ENCODE measurements at places on chromosomes 16 and 17.

- DNase-seq: no peak
These were observed 18.1 kb downstream of the PIPOX start for GRCh38 chr17:29061036-29061435.

DNA sequence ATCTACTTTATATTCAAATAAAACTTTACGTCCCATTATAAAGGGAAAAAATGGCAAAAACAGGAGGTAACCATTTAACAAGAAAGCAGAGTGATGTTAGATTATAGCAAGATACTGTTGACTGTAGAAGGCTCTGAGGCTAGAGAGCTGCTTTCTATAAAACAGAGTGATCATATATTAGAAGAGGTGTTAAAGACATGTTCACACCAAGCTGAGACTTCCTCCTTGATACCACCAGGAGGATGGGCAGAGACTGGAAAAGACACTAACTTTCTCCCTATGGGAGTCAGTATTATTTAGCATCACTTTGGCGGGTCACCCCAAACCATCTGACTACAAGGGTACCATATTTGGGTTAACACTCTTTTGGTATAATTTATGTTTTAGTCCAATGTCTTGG, 687 bp upstream of the CIITA start:
- DNase-seq: no peak

DNA sequence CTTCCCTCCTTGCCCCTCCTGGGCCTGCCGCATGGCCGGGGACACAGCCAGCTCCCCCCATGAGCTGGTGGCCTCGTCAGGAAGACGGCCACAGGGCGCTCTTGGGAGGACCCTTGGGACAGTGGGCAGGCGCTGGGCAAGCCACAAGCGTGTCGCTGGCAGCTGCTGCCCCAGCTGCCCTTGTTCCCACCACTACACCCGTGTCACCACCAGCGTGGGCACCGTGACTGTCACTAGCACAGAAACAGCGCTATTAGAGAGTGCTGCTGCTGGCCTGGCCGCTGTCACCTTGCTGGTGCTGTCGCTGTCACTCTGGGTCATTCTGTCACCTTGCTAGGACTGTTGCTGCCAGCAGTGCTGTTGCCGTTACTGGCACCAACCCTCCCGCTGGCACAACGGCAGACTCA, 47.2 kb downstream of the ZFPM1 start:
- DNase-seq: no peak

DNA sequence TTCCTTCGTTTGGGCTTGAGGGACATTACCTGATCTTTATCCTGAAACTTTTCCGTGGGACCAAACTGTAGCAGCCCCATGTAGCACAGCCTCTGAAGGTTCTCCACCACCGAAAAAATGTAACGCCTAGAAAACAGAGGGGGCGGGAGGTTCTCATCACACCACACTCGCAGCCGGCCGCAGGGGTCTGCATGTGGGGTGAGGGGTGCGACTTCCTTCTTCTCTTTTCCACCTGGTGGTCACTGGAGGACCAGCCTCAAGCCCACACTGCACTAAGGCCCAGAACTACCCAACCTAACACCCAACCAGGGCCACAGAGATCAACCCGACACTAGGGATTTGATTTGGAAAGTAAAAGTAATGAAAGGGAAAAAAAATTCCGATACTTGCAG, 57.1 kb downstream of the GTF3C1 start:
- DNase-seq: no peak

GRCh38 chr17:17725752-17726457, 44.6 kb downstream of the RAI1 start:
- no peak for DNase-seq

DNA sequence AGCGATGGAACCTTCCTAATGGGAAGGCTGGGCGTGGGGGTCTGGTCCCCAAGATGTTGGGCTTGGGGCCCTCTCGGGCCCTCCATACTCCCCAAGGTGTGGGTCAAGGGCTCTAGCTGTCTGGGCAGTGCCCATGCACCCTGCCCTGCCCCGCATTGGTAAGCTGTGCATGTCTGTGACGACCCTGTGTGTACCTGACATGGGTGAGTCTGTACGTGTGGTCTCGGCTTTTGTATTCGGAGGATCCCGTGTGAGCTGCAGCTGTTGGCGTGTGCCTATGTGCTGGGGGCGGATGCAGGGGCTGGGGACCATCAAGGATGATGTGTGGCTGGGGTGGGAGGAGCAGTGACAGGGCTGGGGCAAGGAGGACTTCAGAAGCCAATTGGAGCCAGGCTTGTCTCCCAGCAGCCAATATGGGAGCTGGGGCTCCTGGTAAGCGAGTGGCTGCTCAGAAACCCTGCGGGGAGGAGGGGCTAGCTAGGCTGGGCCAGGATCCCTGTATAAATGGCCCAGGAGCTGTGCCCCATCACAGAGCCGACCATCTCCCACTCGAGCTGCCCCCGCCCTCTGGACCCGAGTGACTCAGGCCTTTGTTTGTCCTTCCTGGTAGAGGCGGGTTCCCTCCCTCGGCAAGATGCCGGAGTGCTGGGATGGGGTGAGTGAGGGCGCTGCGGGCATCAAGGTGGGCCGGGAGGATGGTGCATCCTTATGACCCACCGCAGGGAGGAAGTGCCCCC, at the start of gene NDRG4:
TSS of gene NDRG4 (plus strand) at position 529 of the 737 bp plus-strand sequence. CDS start at position 635, 106 bp downstream.
- DNase-seq: peak; percentile 88

- no peak for DNase-seq
These were observed 47.9 kb downstream of the RABEP1 start for GRCh38 chr17:5329784-5330557.

- DNase-seq: no peak
These were observed 76.4 kb downstream of the ANKRD11 start for GRCh38 chr16:89413811-89414585.

DNA sequence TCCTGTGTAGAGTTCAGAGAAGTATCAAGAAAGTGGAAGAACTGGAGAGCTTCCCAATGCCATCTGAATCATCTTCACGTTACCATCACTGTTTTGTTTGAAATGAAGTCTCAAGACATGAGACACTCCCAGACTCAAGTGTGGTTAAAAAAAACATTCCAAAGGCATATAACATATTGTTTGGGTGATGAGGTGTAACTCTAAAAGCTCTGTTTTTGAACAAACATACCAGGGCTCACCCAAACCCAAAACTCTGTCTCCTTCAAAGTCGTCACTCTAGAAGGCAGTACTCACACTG, 6.3 kb upstream of the ZCCHC14 start:
- no peak for DNase-seq

GRCh38 chr17:64502809-64503208, 3.3 kb downstream of the DDX5 start:
- DNase-seq: no peak

- no peak for DNase-seq
These were observed 553.3 kb upstream of the CDH11 start for GRCh38 chr16:65675161-65675560.

DNA sequence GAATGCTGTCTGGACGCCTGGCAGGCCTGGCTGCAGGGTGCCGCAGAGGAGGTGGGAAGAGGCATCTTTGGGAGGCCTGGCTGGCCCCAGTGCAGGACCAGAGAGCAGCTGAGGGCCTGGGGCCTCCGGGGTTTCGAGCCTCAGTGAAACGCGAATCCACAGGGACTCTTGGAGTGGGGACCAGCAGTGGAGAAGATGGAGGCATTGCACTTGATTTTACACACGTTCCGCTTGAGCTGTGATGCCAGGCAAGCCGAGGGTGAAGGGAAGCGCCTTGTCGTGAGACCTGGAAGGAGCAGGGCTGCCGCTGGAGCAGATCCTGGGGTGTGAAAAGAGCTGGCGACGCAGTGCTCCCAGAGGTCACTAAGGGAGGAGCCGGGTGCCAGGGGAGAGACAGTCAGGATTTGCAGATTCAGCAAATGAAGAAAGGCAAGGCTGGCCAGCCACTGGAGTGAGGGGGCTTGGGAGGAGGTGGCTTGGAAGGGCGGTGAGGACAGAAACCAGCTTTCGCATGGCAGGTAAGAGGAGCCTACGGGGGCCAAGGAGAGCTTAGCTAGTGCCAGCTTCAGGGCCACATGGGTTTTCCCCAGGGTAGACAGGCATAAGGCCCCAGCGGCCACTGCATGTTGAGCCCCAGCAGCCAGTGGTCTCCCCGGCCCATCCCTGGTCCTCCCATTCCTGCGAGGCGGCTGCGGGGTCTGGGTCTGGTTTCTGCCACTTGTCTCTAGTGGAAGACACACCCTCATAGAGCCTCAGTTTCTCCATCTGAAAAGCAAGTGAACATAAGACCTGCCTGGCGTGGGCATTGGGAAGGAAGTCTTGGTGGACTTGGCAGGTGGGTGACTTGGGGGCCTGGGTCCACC, 175.2 kb upstream of the CHMP6 start:
- DNase-seq: no peak

DNA sequence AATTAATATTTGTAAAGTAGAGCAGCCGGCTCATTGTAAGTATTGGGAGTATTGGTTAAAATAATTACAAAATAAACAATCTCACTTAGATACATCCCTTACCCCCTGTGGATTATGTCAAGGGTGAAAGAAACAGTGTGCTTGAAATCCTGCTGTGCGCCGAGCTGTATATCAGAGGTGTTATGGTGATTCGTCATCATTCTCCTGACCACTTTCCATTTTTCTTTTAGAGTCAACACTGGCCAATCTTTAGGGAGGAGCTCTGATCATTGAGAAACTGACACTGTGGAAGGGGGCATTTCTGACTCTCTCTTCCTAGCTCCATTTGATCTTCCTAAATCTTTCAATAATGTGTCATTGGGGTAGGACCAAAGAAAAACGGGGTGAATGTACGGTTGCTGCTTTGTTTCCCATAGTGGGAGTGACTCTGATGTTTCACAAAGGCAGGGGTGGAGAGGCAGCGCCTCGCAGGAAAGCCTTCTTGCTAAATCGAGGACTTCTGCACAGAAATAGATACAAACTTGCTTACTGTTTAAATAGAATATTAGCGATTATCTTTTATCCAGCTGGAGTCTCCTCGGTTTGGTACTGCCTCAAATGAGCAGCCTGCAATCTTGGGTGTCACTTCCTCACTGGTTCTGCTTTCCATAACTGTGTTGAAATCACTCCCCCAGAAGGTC, 123.4 kb downstream of the PRKCB start:
- no peak for DNase-seq

DNA sequence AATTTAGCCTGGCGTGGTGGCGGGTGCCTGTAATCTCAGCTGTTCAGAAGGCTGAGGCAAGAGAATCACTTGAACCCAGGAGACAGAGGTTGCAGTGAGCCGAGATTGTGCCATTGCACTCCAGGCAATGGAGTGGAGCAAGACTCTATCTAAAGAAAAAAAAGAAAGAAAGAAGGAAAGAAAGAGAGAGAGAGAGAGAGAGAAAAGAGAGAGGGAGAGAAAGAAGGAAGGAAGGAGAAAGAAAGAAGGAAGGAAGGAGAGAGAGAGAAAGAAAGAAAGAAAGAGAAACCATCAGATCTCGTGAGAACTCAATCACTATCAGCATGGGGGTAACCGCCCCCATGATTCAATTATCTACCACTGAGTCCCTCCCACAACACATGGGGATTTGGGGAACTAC, 289.6 kb downstream of the IRX3 start:
- no peak for DNase-seq

- no peak for DNase-seq
These were observed 26.3 kb downstream of the SEC14L5 start for GRCh38 chr16:4984174-4984990.

GRCh38 chr16:2710711-2711231, 9.3 kb downstream of the PRSS27 start:
- no peak for DNase-seq

DNA sequence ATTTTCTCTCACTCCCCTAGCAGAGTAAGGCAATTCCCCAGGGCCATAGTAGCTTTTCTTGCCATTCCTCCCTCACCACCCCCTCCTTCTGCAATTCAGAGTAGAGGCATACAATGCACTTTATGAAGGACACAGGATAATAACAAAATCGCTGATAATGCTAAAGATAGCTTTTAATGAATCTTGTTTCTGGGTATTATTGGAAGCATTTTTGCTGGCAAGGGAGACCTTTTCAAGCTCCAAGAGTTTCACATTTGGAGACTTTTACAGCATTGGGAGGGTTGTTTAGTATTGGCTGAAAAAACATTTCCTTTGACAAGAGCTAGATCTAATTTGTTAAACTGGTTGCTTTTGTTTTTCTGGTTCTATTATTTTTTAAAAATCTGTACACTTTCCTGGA, 573.0 kb upstream of the C16orf82 start:
- peak; percentile 9 for DNase-seq

DNA sequence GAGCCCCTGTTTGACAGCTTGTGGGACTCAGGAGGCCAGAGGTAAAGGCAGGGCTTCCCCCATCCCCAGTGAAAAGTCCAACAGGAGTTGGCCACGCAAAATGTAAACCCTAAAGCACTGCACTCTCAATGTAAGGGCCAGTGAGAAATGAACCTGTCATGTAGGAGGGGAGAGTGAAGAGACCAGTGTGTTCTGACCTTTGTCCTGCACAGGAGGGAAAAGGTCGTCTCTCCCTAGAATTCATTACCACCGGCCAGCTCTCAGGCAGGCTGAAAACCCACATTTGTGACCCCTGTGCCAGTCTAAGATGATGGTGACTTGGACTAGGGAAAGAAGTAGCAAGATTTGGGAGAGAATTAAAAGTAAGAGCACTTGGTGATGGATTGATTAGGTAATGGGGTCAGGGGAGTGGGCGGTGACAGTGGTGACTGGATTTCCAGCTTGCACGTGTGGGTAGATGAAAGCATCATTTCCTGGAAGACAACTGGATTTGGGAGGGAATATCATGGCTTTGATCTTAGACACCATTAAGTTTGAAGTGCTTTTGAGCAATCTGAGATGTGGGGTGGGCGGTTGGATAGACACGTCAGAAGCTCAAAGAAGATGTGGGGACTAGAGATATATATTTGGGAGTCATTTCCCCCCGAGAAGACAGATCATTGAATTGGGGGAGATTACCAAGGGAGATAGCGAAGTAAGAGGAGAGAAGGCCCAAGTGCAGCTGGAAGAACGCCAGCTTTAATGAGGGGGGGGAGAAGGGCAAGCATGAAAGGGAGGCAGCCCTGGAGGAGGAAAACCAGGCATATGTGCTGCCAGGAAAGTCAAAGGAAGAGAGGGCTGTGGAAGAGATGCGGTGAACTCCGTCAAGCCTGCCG, 119.5 kb downstream of the NTN1 start:
- peak; percentile 32 for DNase-seq

- DNase-seq: no peak
These were observed 32.7 kb upstream of the NAT9 start for GRCh38 chr17:74808714-74809430.

- no peak for DNase-seq
These were observed 6.4 kb upstream of the SLFN12L start for GRCh38 chr17:35543856-35544255.

- no peak for DNase-seq
These were observed 390.6 kb upstream of the ERCC4 start for GRCh38 chr16:13529193-13529982.

GRCh38 chr17:70767102-70767701, 597.9 kb downstream of the KCNJ2 start:
- peak; percentile 70 for DNase-seq

DNA sequence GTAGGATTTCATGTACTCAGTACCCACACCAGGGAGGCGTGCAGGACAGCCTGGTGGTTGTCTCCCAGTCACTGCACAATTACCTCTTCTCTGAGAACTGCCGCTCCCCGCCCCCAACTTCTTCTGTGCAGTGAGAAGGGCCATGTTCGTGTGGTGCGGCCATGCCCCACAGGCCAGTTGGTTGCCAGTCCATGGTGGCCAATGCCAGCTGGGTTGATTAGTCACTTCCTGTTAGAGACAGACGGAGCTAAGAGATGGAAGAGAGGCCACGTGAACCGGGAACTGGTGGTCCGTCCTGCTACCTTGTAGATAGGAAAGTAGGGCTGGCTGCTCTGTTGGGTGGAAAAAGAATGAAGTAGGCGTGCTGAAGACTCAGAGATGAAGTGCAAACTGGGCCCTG, 206.5 kb downstream of the ABCC12 start:
- DNase-seq: no peak

- DNase-seq: peak; percentile 38
These were observed 1.3 kb downstream of the RILP start for GRCh38 chr17:1648173-1648962.

- no peak for DNase-seq
These were observed 97.5 kb downstream of the CYLD start for GRCh38 chr16:50839356-50839755.
